ENCODE measurements at places on chromosomes 13 and 19.

DNA sequence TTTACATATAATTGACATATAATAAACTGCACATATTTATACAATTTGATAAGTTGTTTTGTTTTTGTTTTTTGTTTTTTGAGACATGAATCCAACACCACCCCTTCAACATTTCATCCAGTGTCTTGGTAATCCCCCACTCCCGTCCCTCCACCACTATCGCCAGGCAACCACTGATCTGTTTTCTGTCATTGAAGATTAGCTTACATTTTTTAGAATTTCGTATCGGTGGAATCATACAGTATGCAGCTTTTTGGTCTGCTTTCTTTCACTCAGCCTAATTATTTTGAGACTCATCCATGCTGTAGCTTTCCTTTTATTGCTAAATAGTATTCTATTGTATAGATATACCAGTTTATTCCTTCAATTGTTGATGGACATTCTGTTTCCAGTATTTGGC lies 94.1 kb upstream of the FRY start:
- no peak for DNase-seq

DNA sequence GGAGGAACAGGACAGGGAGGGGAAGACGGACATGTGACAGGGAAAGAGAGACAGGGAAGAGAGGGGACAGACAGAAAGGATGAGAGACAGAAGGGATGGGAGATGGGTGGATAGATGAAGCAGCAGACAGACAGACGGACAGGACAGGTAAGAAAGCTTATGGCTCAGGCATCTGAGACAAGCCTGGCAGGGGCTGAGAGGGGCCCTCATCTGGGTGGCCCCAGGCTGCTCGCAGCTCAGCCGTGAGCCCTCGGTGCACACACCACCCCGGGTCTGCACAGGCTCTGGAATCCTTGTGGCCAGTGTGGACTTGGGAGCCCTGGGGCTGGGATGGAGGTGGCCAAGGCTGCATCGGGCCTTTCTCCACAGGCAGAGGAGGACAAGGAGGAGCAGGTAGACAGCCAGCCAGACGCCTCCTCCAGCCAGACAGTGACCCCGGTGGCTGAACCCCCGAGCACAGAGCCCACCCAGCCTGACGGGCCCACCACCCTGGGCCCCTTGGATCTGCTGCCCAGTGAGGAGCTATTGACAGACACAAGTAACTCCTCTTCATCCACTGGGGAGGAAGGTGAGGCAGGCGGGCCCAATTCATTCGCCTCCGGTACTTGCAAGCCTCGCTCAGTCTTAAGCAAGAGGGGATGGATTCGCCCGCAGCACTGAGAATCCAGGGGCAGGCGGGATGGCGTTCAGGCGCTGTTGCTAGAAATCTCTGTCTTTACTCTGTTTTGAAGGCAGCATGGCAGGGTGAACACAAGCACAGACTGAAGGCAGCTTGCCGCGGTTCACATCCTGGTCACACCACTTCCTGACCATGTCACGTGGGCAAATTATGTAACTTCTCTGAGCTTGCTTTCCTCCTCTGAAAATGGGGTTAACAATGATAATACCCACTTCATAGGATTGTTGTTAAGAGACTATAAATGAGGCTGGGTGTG lies 14.0 kb downstream of the GRAMD1A start:
- DNase-seq, result no peak

DNA sequence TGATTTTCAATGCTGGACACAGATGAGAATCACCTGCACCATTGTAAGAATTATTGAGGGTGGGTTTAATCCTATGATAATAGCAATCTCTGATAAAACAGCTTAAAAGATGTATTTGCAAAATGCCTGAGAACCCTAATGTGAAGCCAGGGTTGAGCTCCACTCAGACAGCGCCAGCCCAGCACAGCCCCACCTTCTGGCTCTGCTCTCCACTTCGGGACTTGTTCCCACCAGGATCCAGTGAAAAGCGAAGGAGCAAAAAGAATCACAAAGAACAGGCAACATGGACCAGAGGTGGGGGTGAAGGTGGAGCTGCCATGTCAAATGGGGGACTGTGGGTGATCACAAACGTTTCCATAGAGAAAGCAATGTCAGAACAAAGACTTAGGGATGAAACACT lies 18.6 kb upstream of the ZNF816 start:
- DNase-seq, result no peak

DNA sequence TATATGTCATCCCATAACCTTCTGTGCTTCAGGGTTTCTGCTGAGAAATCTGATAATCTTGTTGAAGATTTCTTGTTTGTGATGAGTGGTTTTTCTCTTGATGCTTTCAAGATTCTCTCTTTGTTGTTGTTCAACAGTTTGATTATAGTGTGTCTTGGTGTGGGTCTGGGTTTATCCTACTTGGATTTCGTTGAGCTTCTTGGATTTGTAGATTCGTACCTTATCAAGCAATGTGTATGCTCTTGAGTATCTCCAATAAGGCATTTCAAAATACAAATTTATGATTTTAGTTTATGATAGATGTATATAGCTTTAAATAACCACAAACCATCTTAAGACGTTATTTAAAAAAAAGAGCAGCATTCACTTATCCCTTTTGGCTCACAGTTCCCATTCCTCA lies 57.5 kb downstream of the URI1 start:
- no peak for DNase-seq

DNA sequence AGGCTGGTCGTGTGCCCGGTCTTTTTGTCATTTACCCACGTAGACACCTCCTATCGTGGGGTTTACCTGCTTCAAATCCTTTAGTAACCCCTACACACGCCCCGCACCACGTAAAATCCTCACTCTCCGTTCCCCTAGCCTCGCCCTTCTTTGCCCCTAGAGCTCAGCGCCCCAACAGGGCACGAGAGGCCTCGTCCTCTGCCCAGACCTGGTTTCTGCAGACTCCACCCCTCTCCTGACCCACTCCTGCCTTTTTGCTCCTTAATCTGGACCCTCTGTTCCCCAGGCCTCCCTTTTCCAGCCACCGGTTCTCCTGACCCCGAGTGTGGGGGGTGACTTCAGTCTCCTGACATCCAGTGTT lies 412 bp downstream of the ZNF528 start:
- DNase-seq, result no peak

DNA sequence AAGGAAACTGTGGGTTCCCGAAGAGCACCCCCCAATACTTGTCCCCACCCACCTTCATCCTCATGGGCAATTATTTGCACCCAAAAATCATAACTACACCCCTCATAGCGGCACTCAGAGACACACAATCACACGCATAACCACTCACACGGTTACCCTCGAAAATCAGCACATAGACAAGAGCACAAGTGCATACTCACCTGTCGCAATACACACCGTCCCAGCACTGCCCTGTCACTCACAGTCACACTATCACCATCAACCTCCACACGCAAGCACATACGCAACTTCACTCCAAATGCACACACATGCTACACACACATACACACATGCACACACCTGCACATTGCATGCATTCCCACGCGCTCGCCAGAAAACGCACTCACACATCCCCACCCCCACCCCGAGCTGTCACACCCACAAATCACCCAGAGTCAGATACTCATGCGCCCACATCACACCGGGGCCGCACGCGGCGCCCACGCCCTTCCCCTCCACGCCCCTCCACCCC lies 535 bp downstream of the COL5A3 start:
- no peak for DNase-seq

DNA sequence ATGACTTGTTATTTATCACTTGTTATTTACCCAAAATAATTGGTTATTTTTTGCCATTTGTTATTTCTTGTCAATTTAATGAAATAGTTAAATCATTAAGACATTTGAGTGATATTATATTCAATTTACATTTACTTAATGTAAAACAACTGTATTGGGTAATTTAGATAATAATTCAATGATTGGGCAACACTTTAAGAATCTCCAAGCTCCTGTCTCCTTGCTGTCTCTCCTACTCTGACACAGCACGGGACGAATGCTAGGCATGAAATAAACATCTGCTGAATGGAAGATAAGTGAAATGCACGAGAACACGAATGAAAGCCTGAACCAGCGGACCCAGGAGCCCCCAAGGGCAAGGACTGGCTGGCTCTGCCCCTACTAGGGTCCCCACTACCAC lies 5.7 kb upstream of the PPP6R1 start:
- no peak for DNase-seq

All from MG63 (cell line).